Muscle of arm (tissue), 14 donors: ENCODE measurements at places on chromosomes 1 and 21.

DNA sequence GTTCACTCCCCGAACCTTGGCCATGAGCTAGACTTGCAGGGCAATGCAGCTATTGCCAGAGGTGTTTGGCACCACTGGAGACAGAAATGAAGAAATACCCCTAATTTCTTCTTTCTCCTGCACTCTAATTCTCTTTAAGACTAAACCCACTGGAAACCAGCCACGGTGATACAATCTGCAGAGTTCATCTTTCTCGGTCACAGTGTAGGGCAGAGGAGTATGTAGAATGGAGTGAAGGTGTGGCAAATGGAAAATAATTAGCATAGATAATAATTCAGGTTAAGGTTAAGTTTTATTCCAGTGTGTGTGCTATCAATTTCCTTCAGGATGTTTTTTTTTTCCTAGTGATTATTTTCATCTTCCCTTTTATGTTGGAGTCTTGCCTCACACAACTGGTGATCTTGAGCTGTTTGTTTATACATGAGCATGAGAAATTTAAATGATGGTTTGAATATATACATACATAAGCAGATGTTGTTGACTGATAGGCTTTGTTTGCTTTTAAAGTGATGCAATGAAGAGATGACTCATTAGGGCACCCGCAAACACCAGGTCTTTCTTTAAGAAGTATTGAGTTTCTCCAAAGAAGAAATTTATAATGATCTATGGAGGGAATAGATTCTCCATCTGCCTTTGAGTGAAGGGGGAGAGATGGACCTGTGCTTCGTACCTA is 81.9 kb downstream of the SPATA17 start:
- DNase-seq: no peak

DNA sequence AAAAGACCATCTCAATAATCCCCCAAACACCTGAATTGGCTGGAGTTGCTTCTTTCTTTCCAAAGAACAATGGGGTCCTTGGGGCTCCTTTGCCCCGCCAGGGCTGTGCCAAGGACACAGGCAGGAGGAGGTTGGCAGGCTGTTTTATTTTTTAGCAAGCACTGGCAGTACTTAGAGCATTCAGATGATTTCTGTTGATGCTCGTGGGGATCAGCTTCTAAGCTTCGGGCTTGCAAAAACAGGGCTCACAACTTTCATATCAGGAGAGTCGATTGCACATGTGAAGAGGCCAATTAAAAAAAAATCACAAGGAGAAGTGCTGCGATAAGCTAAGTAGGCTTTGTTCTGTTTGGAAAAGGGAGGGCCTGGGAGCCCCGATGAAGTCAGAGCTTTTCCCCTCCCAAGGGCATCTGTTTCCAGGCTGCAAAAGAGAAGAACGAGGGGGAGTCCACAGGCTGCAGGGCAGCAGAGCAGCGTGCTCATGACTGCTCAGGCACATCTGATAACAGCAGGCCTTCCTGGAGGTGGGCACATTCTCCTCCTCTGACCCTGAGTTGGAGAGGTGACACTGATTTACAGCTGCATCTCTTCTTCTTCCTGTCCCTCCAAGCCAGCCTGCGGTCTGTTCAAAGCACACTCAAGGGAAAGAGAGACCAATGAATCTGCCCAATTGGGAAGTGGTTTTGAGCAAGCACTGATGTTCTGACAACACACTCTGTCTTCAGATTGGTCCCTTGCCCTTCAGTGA is 27.3 kb upstream of the BCAR3 start:
- DNase-seq: no peak

DNA sequence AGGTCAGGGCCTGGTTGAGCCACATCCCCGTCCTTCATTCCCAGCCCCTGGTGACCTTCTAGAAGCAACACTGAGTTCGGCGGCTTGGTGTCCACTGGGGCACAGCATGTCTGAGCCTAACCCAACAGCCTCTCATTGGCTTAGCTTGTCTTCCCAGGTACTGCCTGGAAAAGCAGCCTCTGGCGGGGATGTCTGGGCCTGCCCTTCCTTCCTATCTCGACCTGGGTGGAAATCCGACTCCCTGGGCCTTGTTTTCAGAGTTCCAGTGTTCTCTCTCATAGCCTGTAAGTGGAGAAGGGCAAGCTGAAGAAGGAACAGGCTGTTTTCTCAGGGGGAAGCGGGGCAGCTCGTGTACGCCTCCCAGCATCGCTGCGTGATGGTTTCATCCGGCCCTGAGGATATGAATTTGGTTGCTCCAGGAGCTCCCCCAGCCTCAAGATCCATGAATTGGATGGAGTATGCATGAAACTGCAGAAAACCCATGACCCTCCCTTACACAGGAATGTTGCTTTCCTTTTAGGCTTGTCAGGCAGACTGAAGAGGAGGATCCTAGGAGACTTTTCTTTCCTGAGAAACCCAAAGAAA is 116.5 kb upstream of the IRF2BP2 start:
- DNase-seq: no peak

DNA sequence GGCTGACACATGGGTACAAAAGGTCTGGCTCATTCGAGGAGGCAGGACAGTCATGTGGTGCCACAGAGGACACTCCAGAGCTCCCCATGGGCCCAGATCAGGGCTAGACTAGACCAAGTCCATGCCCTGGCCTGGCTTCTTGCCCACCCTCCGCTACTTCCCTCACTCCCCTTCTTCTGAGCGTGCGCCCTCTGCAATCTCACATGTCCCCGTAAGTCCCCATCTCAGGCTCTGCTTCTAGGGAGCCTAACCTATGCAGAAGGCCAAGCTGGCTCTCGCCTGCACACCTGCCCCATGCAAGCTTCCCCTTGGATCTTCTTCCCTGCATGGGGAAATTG is 553.6 kb downstream of the PTPRU start:
- no peak for DNase-seq

DNA sequence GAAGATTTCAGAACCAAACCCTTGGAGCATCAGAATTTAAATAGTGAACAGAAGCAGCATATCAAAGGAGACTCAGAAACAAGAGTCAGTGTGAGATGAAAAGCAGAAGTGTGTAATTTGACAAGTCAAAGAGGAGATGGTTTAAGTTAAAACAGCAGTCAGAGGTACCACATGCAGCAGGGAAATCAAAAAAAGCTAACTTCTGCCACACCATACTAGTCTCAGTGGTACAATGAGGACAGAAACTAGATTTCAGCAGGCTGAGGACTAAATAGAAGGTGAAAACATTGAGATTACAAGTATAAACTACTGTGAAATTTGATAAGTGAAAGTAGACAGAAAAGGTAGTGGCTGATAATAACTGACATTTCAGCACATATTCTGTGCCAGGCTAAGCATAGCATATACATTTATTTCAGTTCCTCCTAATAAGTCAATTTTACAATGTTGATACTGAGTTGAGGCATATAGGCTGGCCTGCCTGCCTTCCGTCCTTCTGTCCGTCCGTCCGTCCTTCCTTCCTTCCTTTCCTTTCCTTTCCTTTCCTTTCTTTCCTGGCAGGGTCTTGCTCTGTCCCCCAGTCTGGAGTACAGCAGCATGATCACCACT is 12.6 kb downstream of the SUCO start:
- no peak for DNase-seq

DNA sequence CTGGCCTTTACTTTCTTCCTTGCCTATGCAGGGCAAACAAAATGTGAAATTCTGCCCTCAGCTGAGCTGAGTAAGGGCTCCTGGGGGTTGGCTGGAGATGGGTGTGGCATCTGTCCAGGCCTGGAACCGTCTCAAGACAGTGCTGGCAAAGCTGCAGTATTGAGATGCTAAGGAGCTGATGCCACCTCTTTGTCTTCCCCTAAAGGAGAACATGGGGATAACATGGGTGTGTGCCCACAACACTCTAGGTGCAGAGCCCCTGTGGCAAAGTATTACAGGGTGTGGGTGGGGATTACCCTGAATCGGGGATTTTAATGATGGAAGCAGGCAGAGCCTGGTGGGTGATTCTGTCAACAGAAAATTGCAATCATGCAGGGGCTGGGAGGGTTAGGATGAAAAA is 2.5 kb upstream of the ST3GAL3 start:
- DNase-seq: no peak

- peak; percentile 69 for DNase-seq
Measured at GRCh38 chr21:17613242-17613676, 558 bp upstream of the BTG3 start.

DNA sequence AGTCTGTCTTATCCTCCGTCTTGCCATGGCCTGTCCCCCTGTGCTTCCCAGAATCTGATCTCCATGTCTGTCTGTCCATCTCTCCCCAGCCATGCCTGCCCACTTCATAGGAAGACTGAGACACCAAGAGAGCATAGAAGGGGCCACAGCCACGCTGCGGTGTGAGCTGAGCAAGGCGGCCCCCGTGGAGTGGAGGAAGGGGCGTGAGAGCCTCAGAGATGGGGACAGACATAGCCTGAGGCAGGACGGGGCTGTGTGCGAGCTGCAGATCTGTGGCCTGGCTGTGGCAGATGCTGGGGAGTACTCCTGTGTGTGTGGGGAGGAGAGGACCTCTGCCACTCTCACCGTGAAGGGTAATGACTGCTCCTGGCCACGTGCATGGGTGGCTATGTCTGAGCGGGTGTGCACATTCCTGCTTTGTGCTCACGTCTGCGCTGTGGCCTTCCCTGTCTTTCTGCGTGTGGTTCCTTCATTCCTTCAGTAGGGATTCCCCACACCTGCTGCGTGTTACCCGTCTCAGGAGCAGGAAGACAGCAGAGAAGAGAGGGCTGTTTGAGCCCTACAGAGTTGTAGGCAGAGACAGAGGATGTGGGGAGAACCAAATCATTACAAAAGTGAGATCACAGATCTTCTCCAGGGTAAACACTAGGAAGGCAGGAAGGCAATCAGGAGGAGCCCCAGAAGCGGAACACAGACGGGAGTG is 80.8 kb downstream of the OBSCN start:
- DNase-seq: no peak
